ACHN (cell line): ENCODE measurements at places on chromosomes 4 and X.
A peak's percentile ranks its signal among the peaks of the same experiment; 100 is the strongest.

- no peak for DNase-seq
These were observed 687.1 kb downstream of the KLHL13 start for GRCh38 chrX:117429501-117429900.

GRCh38 chrX:13271511-13271910, 48.3 kb downstream of the ATXN3L start:
- no peak for DNase-seq

DNA sequence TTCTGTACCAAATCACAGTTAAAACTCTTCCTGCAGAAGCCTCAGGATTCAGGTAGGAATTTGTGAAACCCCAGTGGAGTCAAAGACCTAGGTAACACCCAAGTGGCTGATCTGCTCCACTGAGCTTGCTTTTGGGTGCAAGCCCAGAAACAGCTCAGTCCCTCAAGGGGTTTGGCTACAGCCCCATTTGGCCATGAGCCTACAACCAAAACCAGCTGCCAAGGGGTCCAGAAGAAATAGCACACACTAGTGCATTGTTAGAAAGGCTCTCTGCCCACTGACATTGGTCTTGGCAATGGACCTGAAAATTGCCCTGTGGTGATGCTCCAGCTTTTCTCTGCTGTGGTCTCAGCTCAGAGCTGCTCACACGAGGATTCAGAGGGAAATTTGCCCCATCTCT, 577.4 kb upstream of the INTU start:
- DNase-seq: peak; percentile 79

- no peak for DNase-seq
These were observed 17.7 kb downstream of the SLC10A6 start for GRCh38 chr4:86831262-86832130.

GRCh38 chrX:69523314-69523713, 19.2 kb downstream of the NALF2 start:
- no peak for DNase-seq

DNA sequence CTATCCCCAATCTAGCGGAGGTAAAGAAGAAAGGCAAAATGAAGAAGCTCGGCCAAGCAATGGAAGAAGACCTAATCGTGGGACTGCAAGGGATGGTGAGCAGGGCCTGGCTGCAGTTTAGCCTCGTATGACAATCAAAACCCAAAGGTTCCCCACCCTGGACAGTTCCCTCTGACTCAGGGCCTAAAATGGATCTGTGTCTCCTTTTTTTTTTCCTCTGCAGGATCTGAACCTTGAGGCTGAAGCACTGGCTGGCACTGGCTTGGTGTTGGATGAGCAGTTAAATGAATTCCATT, 986 bp downstream of the HDAC6 start:
- peak; percentile 10 for DNase-seq

- DNase-seq: no peak
These were observed 16.2 kb downstream of the RASSF6 start for GRCh38 chr4:73603854-73604584.

GRCh38 chrX:17359500-17359899, 15.5 kb upstream of the NHS start:
- DNase-seq: no peak

DNA sequence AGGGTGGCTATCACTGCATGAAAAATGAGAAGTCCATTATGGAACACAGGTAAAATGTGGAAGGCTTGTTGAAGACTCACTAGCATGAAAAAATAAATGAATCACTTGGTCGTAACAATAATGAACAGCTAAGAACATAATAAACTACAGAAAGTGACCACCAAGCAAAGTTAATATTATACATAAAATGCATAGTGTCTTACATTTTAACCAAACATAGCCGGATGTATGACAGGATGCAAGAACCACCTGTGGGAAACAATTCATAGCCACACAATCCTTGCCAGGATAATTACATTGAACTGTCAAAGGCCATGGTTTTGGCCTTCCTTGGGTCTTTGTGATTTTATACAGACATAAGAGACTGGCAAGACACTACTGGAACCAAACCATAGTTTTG, 81.9 kb upstream of the ATXN3L start:
- no peak for DNase-seq

GRCh38 chrX:39481621-39482020, 616.1 kb downstream of the BCOR start:
- no peak for DNase-seq

DNA sequence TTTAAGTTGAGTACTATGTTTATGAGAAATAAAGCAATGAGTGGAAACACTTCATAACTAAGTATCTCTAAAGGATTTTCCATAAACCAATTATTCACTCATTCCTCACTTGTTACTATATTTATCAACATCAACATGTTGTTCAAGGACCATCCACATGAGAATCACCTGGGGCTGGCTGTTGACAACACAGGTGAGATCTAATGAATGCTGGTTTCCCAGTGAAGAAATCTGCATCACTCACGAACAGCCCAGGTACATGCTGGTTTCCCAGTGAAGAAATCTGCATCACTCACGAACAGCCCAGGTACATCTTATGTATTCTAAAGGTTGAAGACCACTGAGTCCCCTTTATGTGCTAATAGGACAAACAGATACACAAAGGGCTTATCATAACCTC, 32.5 kb downstream of the TSPAN5 start:
- no peak for DNase-seq

GRCh38 chrX:8711401-8711800, 20.5 kb downstream of the ANOS1 start:
- DNase-seq: no peak

GRCh38 chr4:48138936-48139335, 4.9 kb upstream of the TXK start:
- DNase-seq: no peak

- DNase-seq: no peak
These were observed 219.5 kb downstream of the TMEM47 start for GRCh38 chrX:34437586-34437985.

DNA sequence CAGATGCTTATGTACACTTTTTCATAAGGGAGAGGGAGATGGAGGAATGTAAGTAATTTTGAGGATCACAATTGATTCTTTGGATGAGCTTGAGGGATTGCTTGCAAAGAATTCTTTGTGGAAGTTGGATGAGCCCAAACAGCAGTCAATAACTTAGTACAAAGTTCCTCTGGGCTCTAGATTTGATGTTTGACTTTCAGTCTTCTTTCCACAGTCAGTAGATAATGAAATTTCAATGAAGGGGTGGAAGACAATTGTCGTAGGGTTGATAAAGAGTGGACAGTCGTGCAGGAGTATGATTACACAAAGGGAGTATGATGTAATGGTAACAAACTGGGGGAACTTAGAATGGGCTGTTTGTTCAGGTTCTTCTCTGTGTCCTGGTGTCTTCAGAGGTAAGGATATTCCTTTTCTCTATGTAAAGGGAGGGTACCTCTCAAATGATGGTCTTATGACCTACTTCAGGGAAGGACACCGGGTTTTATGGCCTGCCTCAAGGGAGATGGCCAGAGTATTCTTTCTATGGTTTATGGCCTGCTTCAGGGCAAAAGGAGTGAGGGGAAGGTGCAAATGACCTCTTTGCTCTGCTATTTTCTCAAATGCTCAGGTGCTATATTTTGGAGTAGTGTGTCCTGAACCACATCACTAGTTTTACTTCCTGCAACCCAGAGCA, 1.7 kb upstream of the ABRAXAS1 start:
- DNase-seq: no peak

DNA sequence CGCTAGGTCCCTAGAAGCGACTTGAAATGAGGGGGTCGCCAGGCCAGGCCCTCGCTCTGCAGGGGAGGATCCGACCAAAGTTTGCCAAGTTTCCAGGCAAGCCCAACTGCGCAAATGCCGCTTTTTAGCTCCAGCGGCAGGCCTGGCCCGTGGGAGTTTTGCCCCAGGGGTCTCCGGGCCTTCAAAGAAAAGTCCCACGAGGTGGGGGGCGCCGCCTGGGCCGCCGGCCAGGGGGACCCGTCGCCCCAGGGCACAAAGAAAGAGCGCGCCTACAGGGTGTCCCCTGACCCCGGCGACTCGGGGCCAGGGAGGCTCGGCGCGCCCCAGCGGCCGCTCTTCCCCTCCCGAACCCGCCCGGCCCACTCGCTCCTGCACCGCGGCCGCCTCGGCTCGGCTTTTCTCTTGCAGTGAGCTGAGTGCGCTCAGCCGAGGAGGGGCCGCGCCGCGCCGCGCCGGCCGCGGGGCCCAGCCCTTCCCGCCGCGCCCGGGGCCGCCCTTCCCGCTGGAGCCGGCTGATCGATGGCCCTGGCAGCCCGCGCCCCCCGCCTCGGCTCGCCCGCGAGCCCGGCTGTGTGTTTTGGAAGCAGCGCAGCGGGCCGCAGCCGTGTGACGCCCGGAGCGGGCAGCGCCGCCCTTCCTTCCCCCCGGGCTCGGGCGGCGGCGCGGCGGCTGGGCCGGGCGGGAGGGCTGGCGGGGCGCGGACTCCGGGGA, 754 bp upstream of the KLF3 start:
- DNase-seq: no peak
